ENCODE measurements at places on chromosomes 16 and 17. TPM values are rescaled to one million over a fixed set of nuclear protein-coding genes. Genes with fewer than 3 reads are reported as not detected.

GLIS2 gene
- 0.55 TPM for total RNA-seq

CDH16 gene
- not detected for total RNA-seq

ABI3 gene
- total RNA-seq = 116 TPM

CD79B gene
- 19.1 TPM for total RNA-seq

LRRC37A gene
- total RNA-seq = 2.5 TPM

CD300A gene
- 2.0 TPM for total RNA-seq

STAT5A gene
- 118 TPM for total RNA-seq

GNG13 gene
- not detected for total RNA-seq

G6PC1 gene
- total RNA-seq = not detected

KRT9 gene
- total RNA-seq = not detected

EFNB3 gene
- not detected for total RNA-seq

CD300LB gene
- not detected for total RNA-seq

TAT gene
- total RNA-seq = not detected

LRRC36 gene
- total RNA-seq = 1.0 TPM

MFSD6L gene
- total RNA-seq = 0.38 TPM

SHCBP1 gene
- total RNA-seq = 60.6 TPM

SCARF1 gene
- 0.70 TPM for total RNA-seq

KRT23 gene
- not detected for total RNA-seq

KRTAP17-1 gene
- total RNA-seq = not detected

TNP2 gene
- not detected for total RNA-seq

CDH11 gene
- not detected for total RNA-seq

TANGO6 gene
- total RNA-seq = 22.3 TPM

SLC6A2 gene
- not detected for total RNA-seq

SNX20 gene
- 60.0 TPM for total RNA-seq

KRT33B gene
- total RNA-seq = not detected

USP6 gene
- 0.07 TPM for total RNA-seq

KRT31 gene
- total RNA-seq = not detected

ASIC2 gene
- not detected for total RNA-seq

SAP30BP gene
- total RNA-seq = 106 TPM

SLC5A11 gene
- not detected for total RNA-seq

HSDL1 gene
- total RNA-seq = 10.4 TPM

HOXB6 gene
- total RNA-seq = 1.1 TPM

SYNGR3 gene
- 6.4 TPM for total RNA-seq

TBX4 gene
- total RNA-seq = not detected

KRT40 gene
- not detected for total RNA-seq

TCAP gene
- 1.1 TPM for total RNA-seq

TBC1D28 gene
- not detected for total RNA-seq

SEC14L5 gene
- total RNA-seq = not detected

HCRT gene
- total RNA-seq = not detected

EPX gene
- total RNA-seq = not detected

GLOD4 gene
- 56.3 TPM for total RNA-seq

VMO1 gene
- 0.50 TPM for total RNA-seq

SOCS1 gene
- 200 TPM for total RNA-seq

CHST4 gene
- not detected for total RNA-seq

FAM83G gene
- total RNA-seq = 4.8 TPM

MILR1 gene
- total RNA-seq = not detected

UTS2R gene
- total RNA-seq = 0.16 TPM

RDM1 gene
- 18.5 TPM for total RNA-seq

IRX6 gene
- total RNA-seq = not detected

RHBDL1 gene
- 0.79 TPM for total RNA-seq

RNF112 gene
- total RNA-seq = 0.14 TPM

PIMREG gene
- 17.0 TPM for total RNA-seq

KRT15 gene
- total RNA-seq = not detected

All from activated CD8-positive, alpha-beta memory T cell treated with anti-CD3 and anti-CD28 coated beads, Interleukin-2, amount 10 ng/mL, durations not matched to agents 7 days and 5 days (primary cell).